ENCODE measurements at places on chromosomes 2 and 18.

GRCh38 chr2:132009874-132010521 is 151.8 kb downstream of the ANKRD30BL start:
- DNase-seq: no peak

DNA sequence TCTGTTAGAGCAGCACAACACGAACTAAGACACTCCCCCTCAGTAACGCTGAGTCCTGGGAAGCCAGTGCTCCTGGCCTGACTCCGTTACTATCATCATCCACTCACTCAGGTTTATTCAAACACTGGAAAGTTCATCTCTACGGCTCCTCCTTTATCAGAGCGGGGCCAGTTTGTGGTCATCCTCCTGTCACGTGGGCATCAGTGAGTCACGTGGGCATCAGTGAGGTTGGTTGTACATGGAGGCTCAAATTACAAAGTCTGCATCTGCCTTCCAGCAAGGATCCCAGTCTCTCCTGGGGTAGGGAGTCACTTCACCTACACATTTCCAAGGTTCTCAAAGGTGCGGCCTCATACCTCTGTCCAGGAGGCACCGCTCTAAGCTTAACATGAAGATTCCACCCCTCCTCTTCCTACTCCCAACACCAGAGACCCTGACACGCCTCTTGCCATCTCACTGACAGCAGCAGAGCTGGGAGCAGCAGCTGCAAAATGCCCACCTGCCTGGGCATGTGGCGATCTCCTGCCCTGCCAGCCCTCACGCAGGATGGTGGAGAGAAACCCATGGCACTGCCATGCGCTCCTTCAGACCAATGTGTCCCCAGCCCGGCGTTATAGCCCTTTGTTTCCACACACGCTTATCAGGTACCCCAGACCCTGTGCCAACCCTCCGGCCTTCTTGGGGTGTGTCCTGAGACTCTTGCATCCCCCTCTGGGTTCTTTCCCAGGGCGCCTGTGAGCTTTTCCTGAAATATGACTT is 99.2 kb upstream of the PTPRM start:
- DNase-seq: no peak

GRCh38 chr2:142642650-142643049 is 234.8 kb upstream of the KYNU start:
- no peak for DNase-seq

GRCh38 chr2:182252534-182252933 is 174.3 kb downstream of the PDE1A start:
- DNase-seq: no peak

DNA sequence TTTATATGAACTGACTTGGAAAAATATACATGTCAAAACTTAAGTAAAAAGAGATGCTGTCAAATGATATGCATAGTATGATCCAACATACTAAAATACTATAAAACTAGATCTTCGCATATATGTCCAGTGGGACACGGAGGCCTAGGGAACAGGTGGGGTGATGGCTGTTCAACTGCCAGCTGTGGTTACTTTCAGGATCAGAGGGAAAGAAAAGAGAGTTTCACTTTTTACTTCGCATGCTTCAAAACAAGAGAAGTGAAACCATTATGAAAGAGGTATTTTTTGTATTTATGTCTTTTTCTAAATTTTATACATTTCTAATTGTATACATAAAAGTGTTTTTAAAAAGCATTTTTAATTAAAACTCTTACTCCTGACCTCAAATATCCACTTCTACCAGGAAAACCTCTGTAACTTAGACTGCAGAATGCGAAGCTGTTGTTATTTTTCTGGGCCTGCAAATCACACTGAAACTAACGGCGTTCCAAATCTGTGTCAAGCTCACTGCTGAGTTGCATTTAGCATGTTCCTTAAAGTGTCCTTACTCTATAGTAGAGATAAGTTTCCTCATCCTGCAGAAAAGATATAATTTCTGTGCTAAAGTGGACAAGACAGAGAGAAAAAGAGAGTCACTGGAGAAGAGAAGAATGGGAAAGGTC is 97.8 kb upstream of the SLC35G4 start:
- no peak for DNase-seq

DNA sequence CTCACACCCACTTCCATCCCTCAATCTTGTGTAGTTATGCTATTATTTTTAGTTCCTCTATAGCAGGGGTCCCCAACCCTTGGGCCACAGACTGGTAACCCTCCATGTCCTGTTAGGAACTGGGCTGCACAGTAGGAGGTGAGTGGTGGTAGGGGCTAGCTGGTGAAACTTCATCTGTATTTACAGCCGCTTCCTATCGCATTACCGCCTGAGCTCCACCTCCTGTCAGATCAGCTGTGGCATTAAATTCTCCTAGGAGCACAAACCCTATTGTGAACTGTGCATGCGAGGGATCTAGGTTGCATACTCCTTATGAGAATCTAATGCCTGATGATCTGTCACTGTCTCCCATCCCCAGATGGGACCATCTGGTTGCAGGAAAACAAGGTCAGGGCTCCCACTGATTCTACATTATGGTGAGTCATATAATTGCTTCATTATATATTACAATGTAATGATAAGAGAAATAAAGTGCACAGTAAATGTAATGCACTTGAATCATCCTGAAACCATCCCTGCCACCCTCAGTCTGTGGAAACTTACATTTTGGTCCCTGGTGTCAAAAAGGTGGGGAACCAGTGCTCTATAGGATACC is 1.6 kb upstream of the RAB11FIP5 start:
- DNase-seq: no peak

- no peak for DNase-seq
These were observed 208.7 kb downstream of the CYP26B1 start for GRCh38 chr2:71938659-71939587.

DNA sequence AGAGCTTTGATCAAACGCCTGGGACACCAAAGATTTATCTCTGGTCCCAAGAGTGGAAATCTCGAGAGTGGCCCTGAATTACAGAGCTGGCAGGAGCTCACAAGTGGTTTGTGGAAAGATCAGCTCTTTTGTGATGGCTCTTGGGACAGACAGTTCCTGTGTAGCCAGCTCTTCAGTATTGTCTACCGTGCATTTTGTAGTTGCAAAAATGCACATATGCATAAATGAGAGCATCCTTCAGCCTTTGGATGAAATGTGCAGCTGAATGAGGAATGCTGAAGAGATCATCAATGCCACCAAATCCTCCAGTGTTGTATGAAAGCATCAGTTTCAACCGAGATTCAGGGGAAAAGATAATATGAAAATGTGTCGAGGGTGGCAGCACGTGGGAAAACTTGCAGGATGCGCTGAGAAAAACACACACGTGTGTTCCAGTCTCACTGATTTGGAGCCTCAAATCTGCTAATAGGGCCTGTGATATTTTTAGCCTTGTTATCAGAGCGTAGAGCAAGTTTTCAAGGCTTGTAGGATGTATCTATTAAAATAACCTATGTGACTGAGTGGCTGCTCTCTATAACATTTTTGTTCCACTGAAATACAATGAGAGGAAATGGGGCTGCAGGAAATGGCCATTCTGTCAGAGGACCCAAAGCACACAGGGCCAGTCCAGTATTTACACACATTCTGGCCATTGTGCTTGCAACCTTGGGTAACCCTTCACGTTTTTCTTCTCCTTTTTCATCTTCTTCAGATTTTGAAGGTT is 138.7 kb downstream of the PRKCE start:
- DNase-seq: no peak
